ENCODE measurements at places on chromosomes 6 and 20.

- no peak for DNase-seq
Observed at GRCh38 chr20:56933331-56933698, 304.2 kb downstream of the TFAP2C start.

DNA sequence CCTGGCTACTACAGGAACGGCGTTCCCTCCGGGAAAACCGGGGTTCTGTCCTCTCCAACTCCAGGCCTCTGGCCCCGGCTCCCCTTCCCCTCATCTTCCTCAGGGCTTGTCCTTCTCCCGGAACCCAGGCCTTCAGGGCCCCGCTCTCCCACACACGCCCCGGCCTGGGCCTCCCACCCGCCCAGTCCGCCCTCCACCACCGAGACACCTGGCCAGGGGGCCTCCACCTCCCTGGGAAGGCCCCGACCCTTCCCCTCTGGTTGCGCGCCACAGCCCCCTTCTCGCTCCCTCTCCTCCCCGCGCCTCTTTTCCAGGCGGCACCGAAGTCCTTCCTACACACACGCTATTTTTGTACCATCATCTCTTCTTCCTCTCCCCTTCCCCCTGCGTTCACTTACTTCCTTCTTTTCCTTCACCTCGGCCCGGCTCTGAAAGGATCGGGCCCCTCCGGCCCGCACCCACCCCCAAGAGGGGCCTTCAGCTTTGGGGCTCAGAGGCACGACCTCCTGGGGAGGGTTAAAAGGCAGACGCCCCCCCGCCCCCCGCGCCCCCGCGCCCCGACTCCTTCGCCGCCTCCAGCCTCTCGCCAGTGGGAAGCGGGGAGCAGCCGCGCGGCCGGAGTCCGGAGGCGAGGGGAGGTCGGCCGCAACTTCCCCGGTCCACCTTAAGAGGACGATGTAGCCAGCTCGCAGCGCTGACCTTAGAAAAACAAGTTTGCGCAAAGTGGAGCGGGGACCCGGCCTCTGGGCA lies 1.3 kb upstream of the SIRPA start:
- no peak for DNase-seq

- DNase-seq: no peak
Observed at GRCh38 chr6:161853657-161854056, 579.8 kb upstream of the AGPAT4 start.

DNA sequence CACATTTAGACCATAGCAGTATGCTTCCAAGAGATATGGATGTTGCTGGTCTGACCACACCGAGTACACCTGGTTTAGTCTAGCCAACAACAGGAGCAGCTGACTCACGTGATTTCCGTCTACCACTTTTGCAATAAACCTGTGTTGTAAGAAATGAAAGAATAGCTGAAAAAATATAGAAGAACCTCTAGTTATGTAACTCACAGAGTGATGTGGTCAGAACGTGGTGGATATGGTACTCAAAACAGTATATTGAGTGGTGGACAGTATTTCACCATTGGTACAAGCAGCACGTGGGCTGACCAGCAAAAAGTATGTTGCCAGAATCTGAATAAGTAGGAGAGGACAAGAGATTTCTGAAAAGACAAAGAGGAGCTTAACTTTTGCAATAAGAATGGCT lies 226.9 kb downstream of the TBC1D7 start:
- no peak for DNase-seq

GRCh38 chr20:62795023-62795761 lies 1.1 kb upstream of the MRGBP start:
- DNase-seq: no peak

- DNase-seq: no peak
Observed at GRCh38 chr20:16385462-16385861, 187.8 kb downstream of the KIF16B start.

DNA sequence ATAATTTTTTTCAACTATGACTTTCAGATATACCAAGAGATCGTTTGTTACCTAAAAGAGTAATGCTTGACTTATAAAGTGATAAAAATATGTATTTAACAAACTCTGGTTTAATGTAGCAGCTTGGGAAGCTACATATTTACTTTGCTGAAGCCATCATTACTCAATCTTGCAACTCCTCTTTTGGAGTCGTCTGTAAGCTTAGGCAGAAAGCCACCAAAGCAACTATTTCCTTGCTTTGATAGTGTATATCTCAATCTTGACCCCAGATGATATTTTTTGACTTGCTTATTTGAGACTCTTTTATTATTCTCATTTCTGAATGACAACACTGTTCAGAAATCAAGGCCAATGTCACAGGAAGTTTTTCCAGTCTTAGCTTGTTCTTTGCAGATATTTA lies 183.0 kb downstream of the SAMD5 start:
- peak; percentile 32 for DNase-seq

DNA sequence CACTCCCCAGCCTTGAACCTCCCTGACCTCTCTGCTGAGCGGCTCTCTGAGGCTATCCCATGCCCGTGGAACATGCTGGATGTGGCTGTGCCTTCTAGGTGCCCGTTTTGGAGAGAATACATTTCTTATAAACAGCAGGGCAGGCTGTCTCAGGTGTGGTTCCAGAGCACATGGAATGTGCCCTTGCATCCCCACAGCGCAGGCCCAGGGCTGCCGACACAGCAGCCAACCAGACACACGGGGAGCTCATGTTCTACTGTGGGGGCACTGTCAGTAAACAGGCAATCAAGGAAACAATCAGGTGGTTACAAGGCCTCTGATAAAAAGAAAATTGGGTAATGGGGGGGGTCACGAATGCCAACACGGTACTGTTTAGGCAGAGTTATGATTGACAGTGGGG lies 30.8 kb downstream of the FOXC1 start:
- DNase-seq: no peak

- no peak for DNase-seq
Observed at GRCh38 chr6:149508485-149508884, 23.7 kb upstream of the ZC3H12D start.

DNA sequence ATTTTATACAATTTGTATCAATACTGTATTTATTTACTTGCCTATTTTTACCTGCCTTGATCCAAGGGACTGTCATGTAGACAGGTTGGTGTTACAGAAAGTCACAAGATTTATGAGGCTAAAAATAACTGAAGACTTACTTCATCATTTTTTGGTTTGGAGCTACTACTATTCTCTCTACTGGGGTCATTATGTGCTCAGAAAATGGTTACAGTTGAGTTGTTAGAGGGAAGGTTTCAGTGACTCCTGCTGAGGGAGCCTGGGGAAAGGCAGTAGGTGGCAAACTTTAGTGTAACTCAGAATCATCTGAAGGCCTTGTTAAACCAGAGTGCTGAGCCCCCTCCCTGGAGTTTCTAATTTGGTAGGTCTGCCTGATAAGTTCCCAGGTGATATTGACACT lies 118.8 kb downstream of the TINAG start:
- no peak for DNase-seq

DNA sequence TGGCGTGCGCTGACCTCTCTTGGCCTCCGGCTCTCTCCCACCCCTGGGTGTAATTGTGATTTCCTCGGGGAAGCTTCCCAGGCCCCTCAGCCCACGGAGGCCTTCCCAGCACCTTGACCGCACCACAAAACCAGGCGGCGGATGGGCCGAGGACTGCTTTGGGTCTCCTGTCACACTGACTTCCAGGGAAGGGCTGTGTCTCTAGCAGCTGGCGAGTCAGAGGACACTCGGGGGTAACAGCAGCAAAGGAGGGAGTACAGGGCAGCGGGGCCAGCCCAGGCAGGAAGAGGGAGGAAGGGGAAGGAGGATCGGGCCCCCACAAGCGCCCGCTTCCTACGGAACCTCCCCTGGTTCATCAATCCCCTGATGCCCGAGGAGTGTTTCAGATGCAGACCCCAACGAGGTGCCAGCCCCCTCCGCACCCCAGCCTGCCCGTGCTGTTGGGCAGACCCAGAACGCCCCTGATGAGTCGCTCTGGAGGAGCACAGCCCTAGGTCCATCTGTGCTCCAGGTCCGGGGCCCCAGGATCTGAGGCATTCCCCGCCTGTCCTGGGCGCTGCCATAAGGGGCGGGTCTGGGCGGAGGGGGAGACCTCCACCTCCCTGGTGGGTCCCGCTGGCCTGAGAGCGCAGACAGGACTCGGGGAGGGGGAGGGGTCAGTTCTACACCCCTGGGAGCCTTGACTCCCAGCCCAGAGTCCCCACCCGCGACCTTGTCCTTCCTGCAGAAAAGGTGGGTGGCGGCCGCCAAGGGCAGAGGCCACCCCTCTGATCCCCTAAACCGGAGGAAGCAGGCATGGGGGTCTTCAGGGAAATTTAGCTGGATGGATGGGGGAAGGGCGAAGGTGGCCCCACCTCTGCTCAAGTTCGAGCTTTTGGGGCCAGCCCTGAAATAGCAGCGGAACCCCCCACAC lies 956 bp downstream of the CHRNA4 start:
- DNase-seq: no peak

- peak; percentile 97 for DNase-seq
Observed at GRCh38 chr6:70413114-70413991, at the start of gene FAM135A. Gene FAM135A (plus strand): TSS chr6:70413508. CDS start chr6:70428343, 14,835 bp downstream.

GRCh38 chr6:97497713-97498331 lies 214.8 kb upstream of the MMS22L start:
- DNase-seq: peak; percentile 28

GRCh38 chr6:15452182-15452941 lies 206.5 kb downstream of the JARID2 start:
- no peak for DNase-seq

GRCh38 chr6:98827295-98828159 lies 6.8 kb upstream of the POU3F2 start:
- no peak for DNase-seq

DNA sequence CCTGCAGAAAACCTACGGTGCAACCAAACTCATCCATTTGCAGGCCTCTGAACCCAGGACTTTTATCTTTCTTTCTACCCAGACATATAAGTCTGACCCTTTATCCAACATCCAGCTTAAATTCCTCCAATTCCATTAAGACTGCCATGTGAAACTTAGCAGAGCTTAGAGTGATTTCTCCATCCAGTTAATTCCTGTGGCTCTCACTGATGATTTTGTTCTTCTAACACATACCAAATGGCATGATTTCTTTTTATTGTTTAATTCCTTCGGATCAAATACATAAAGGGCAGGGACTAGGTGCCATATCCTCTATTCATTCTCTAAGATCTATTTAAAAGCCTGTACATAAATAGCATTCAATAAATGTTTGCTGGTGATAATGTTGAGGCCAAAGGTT lies 92.9 kb downstream of the TASP1 start:
- DNase-seq: no peak

- no peak for DNase-seq
Observed at GRCh38 chr20:62197801-62198200, 15.0 kb downstream of the MTG2 start.

- DNase-seq: no peak
Observed at GRCh38 chr6:140032189-140032588, 657.7 kb upstream of the CITED2 start.

DNA sequence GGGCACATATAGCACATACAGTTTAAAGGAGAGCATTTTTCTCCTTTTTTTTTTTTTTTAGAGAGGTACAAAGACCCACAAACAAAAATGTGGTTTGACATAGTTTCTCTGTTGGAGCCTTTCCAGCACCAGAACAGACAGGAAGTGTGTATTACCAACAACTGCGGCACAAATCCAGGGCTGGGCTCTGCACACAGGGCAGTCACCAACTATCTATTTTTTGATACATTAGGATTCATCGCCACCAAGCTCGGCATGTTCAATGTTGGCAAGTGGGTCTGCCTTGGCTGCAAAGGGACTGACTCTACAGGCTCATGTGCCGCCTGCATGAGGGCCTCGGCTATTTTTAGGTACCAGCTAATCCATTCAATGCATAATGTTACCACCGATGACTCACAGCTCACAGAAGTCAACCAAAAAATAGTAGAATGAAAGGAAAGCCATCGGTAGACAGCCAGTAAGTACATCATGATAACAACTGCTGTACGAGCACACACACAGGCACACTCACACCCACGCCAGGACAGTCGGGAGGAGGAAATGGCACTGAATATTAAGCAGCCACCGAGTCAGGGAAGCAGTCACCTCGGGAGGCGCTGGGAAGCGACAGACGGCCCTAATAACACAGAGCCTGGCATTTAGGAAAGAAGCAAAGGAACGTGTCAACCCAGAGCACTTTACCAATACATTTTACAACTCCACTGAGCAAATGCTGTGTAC lies 81.6 kb downstream of the GMPR start:
- DNase-seq: peak; percentile 58

GRCh38 chr6:13573669-13574110 lies 711 bp upstream of the SIRT5 start:
- DNase-seq: peak; percentile 24

DNA sequence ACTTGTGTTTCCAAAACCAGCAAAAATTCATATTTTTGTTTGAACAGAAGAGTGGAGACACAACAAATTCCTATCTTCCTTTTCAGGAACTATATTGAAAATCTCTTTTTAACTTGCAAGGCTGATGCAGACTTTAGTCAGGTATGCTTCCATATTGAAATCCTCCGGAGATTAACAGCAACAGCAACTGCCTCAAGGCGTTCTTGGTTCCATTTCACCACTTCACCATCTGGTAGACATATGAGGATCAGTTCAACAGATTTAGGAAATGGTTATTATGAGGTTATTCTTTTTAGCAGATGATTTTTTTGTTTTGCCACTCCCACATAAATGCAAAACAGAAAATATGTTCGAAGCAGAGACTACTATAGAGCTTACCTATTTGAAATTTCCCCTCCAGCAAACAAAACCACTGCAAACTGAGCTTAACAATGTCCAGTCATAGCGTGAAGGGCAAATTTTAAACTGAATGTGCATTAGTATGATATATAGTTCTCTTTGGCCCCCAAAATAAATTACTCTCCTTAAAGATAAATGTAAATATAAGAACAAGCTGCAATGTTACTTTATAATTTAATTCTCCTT lies 520.5 kb upstream of the ADGRB3 start:
- DNase-seq: no peak

DNA sequence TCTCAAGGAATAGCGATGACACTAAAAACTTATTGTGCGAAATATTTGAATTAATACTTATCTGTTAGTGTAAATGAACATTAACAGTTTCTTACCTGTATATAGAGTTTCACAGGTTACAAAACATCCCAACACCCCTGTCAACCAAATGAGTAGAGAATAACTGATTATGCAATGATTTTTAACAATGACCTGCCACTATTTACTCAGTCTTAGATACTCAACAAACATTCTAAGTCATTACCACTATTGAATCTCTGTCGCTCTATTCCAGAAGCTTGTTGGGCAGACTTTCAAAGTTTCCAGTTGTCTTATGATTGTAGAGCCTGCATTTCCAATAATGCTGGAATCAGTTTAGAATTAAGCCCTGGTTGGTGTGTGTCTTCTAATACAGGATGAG lies 85.5 kb downstream of the RNF182 start:
- DNase-seq: no peak

DNA sequence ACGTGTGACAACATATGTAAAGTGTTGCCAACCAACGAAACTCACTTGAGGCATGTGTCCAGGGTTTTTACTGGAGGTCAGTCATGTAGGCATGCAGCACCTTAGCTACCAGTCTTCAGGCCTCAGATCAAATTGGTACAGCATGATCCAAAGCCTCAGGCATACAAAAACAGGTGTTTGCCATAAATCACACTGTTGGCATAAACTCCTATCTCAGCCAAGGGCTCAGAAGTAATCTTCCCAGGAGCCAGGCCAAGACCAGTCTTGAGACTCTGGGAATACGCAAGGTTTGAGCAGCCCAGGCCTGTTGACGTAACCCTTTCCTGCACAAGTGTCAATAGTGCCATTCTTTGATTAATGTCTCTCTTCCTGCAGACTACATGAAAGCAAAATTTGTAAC lies 163.5 kb downstream of the PRL start:
- no peak for DNase-seq
